ENCODE measurements at places on chromosomes 1 and 21.

- peak; percentile 77 for DNase-seq
Measured at GRCh38 chr1:150557065-150557600, 7.9 kb downstream of the ADAMTSL4 start.

- DNase-seq = no peak
Measured at GRCh38 chr1:173360487-173361063, 116.6 kb upstream of the PRDX6 start.

- DNase-seq = no peak
Measured at GRCh38 chr1:9350960-9351359, 58.3 kb downstream of the SPSB1 start.

GRCh38 chr1:200245473-200245872, 164.4 kb downstream of the ZNF281 start:
- no peak for DNase-seq

GRCh38 chr1:53198241-53198651, 1.6 kb downstream of the CPT2 start:
- DNase-seq = no peak

- DNase-seq = no peak
Measured at GRCh38 chr1:64705591-64705990, 39.3 kb upstream of the RAVER2 start.

DNA sequence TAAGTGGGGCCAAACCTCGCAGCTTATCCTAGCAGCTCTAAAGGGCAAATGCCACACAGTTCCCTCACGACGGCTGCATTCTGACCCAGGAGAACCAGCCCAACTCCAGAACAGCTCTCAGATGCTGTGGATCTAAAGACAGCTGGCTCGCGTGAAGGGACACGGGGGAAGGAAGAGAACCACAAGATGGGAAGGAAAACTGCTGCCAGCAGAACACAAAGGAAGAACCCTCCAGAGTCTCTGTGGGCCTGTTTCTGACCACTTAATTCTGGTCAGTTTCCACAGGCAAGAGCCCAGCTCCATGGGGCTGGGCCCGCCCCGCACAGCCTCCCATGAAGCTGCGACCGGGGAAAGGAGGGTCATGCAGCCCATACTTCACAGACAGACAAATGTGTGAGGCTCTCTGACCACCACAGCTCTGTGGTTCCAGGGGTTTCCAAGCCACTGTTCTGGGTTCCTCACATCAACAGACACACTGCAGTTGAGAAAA, 61.1 kb downstream of the SLC45A1 start:
- peak; percentile 64 for DNase-seq

DNA sequence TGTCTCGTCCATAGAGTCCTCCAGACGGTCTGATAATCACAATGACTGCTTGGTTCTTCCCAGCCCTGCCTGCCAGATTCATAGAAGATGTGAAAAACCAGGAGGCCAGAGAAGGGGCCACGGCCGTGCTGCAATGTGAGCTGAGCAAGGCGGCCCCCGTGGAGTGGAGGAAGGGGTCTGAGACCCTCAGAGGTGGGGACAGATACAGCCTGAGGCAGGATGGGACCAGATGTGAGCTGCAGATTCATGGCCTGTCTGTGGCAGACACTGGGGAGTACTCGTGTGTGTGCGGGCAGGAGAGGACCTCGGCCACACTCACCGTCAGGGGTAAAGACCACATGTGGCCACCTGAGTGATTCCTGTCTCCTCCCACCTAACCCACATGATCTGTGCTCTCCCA, 86.9 kb downstream of the OBSCN start:
- DNase-seq = no peak

GRCh38 chr1:93880731-93881130, 1.7 kb upstream of the DNTTIP2 start:
- no peak for DNase-seq

- DNase-seq = no peak
Measured at GRCh38 chr1:155116113-155116764, 11.4 kb upstream of the EFNA1 start.

GRCh38 chr1:198007687-198008607, 90.8 kb downstream of the LHX9 start:
- DNase-seq = no peak

DNA sequence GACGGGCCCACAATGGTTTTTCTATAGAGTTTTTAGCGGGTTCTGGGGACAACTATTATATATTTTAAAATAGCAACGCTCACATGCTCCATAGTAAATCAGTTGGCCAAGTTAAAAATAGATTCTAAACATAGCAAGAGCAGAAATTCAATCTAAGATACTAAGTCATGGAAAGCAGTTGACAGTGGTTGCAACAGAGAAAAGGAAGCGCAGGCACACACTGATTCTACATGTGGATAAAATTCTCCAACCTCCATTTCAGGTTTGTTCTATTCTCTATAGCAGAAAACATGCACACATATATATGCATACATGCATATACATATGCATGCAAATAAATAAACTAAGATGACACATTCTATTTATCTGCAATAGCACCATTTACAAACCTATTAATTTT, 89.6 kb upstream of the HNRNPU start:
- DNase-seq = no peak

DNA sequence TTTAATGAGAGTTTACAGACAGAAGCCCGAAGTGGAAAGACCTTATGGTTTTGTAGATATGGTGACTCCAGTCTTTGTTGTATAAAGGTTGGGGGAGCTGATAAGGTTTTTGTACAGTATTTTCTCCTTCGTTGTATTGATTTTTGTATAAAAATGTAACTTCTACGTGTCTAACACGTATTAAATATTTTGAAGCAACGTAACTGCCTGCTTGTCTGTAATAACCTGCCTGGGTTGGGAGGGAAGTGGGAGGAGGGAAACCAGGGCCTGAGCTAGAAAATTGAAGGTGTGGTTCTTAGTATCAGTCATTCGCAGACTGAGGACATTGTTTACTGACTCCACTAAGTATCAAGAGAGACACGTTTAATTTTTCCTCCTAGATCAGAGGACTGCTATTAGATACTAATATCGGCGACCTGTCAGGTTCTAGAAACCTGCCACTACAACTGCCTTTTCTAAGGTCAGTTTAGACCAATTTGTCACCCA, 2.2 kb downstream of the IER5 start:
- no peak for DNase-seq

GRCh38 chr1:208083715-208084085, 160.5 kb downstream of the PLXNA2 start:
- DNase-seq = no peak

- DNase-seq = no peak
Measured at GRCh38 chr1:94236630-94237290, 624 bp downstream of the ARHGAP29 start.

DNA sequence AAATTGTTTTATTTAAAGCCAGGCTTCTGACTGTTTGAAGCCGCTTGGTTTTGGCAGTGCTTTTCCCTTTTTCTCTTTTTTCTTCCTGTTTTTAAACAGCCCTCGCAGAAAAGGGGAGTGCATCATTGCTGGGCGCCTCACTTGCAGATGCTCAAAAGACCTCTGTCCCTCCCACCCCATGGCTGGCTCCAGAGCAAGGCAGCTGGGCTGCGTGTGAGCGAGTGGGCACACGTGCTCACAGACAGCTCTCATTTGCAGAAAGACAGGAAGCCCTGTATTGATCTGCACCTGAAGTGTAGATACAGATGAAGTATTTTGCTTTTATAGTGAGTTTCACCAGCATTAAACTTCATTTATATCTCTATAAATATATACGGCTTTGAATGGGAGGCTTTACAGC, 8.8 kb downstream of the TNR start:
- no peak for DNase-seq

DNA sequence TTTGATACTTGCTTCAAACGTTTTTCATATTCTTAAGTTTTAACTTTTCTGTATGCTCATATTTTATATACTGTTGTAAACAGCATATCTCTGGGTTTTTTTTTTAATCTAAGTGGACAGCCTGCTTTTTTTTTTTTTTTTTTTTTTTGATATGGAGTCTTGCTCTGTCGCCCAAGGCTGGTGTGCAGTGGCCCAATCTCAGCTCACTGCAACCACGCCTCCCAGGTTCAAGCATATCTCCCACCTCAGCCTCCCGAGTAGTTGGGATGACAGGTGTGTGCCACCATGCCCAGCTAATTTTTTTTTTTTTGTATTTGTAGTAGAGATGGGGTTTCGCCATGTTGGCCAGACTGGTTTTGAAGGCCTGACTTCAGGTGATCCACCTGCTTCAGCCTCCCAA, 1.2 kb downstream of the TBCE start:
- no peak for DNase-seq

DNA sequence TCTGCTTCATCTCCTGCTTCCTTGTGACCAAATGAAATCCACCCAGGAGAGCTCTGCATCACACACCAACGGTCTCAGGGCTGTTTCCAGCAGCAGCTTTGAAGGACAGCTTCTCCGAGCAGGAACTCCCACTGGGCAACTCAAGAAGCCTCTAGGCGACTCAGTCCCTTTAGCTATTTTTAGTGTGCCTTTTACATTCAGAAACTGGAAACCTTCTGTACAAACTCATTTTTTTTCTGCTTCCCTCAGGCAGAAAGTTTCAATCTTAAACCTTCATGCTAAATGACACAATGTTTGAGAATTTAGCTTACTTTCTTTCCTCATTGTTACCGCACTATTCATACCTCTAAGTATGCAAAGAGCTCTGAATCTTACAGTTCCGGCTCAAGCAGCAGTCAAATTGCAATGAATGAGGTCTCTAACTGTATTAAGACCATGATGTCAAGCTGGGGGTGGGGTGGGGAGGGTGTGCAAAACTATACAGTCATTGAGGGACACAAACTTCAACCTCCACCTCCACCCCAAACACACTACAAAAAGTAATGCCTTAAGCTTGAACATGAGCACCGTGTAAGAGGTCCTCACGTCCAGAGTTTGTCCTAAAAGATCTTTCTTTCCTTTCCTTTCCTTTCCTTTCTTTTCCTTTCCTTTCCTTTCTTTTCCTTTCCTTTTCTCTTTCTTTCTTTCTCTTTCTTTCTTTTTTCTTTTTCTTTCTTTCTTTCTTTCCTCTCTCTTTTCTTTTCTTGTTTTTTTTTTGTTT, 16.4 kb upstream of the TARBP1 start:
- DNase-seq = no peak

GRCh38 chr1:223617323-223618070, 48.0 kb downstream of the CAPN8 start:
- DNase-seq = no peak

DNA sequence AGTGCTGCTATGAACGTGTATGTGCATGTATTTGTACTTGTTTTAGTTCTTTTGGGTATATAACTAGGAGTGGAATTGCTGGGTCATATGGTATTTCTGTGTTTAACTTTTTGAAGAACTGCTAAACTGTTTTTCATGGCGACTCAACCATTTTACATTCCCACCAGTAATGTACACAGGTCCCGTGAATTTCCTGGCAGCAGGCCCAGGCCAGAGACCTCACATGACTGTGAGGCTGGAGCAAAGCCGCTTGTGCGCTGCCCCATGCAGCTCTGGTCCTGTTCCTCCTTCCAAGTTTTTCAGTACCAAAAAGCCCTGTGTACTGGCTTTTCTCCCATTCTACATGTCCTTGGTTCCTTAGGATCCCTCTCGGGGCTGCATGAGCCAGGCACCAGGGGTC, 29.6 kb downstream of the ACOT11 start:
- no peak for DNase-seq
